ENCODE measurements at places on chromosomes 2 and 18.

- no peak for DNase-seq
Observed at GRCh38 chr18:28855989-28856388, 679.1 kb upstream of the CDH2 start.

DNA sequence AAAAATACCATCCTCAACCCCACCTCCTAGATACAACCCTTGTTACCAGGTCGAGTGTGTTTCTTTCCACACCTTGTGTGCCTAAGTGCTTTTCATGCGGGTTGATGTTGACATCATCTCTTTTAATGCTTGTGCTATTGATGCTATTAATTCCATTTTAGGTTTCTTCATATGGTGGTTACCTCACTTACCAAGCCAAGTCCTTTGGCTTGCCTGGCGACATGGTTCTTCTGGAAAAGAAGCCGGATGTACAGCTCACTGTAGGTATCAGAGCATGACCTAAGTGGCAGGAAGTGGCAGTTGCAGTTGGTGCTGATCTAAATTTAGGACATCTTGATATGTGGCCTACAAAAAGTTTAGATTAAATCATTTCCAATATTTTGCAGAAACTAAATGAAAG is 149.9 kb upstream of the TTC39C start:
- DNase-seq: no peak

DNA sequence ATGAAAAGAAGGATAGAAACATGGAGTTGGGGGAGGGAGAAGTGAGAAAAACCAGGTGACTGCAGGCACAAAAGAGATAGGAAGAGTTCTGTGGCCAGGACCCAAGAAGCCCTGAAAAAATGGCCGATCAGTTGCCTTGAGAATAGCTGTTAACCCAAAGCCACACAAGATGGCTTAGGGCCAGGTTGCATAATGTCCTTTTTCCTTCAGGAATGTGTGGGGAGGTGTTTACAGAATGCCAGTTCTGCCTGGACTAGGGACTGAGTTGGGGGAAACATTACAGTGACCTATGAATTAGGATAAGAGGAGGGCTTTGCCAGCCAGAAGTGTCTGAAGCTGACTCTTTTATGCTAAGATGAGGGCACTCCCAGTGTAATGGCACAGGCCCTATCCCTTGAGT is 17.1 kb downstream of the FAM110C start:
- no peak for DNase-seq

GRCh38 chr2:173898996-173899395 is 66.2 kb downstream of the SP3 start:
- DNase-seq: no peak

DNA sequence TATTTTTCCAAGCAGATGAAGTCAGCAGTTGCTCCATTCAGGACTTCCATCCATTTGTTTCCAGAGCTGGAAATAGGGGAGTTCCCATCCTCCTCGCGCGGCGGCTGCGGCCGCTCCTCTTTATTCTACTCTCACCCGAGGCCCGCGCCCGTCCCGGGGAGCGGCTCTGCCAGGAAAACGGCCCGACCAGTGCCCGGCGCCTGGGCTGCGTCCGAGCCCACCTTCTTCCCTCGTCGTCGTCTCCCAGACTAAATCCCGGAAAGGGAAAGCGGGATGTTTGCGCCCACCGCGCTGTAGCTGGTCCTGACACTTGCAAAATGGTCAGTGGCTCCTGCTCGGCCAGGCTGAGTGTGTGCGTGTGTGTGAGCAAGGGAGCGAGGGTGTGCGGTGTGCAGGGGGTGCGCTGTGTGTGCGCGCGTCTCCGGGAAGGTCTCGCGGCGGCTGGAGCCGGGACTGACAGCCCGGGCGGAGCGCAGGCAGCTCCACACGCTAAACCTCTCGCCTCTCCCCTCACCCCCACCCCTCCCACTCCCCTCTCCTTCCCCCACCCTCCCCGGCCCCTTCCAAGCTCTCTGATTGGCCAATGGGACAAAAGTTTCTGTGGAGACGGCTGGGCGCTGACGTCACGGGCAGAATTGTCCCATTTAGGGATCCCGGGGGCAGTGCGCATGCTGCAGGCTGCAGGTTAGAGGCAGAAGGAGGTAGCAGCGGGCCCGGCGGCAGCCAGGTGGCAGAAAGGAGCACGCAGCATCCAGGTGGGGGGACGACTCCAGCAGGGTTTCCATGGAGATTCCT is at the start of gene NOL4:
Gene NOL4, minus strand, starts transcription at position 491 of the 795 bp plus-strand sequence. CDS start 1,660 bp downstream, outside the sequence.
- DNase-seq: no peak

GRCh38 chr2:3305952-3306351 is 71.7 kb downstream of the EIPR1 start:
- no peak for DNase-seq

GRCh38 chr2:119756837-119757236 is 2.9 kb upstream of the PTPN4 start:
- no peak for DNase-seq

GRCh38 chr2:119111115-119111975 is 47.2 kb downstream of the C1QL2 start:
- DNase-seq: no peak

DNA sequence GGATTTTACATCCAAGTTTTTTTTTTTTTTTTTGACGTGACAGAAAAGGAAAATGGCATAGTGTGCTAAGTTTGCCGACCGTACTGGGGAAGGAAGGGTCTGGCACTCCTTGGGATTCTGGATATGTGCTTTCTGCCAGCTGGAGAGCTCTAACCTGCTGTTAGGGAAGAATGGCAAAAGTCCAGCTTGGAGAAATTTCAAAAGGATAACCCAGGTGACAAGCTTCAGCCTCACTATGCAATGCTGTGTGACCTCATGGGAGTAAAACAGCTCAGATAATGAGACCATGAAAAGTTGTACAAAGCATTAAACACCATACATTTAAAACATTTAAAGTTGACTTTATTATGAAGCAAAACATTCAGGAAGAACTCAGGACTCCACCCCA is 10.3 kb upstream of the GPR45 start:
- DNase-seq: no peak

DNA sequence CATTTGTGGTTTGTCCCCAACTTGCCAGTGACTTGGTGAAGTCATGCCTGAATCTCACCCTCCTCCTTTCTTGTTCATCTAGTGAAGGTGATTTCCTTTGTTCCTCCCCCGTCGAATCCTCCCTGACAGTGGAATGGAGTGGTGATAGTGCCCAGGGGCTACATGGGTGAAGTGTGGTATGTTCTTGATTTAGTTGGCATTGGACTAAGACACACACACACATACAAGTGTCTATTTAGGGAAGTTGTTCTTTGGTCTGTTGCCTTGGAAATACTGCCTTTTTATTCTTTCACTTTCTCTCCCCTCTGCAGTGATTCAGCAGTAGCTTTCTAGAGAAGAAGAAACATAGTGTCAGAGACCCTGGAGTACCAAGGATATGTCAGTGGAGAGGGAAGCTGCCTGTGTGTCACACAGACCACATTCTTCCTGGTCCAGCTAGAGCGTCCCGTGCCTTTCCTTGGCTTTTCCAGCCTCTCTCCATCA is 10.9 kb downstream of the INPP4A start:
- DNase-seq: no peak

GRCh38 chr18:51029378-51029693 is 677 bp upstream of the SMAD4 start:
- DNase-seq: no peak

GRCh38 chr2:5528706-5529105 is 163.5 kb upstream of the SOX11 start:
- DNase-seq: no peak

GRCh38 chr18:75635096-75635495 is 207.6 kb upstream of the SMIM21 start:
- no peak for DNase-seq

DNA sequence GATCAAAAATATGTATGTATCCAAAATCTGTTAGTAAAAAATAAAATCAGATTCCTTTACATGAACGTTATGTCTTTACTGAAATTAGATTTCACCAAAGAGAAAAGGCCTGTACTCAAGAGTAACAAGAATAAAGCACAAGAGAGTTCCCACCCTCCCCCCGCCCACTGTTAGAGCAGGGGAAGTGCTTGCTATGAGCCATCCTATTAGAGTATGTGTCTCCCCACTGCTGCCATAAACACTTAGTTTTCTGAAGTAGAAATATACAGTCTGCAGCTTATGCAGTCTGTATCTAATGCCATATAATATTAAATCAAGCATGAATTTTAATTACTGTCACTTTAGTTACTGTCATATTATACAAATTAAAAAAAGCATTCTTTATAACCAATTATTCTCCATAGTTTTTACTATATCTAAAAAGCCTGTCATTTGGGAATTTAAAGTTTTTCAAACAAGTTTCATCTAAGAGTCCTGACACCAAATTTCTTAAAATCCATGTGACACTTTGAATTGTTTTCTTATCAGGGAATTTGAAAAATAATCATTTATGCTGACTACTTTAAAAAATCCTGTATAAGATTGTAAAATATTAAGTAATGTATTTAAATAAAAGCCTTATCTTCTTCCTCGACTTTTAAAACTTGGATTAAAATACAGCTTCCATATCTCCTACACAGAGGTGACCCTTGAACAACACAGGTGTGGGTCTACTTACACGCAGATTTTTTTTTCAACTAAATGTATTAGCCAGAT is 51.8 kb upstream of the GPR75 start:
- no peak for DNase-seq

- no peak for DNase-seq
Observed at GRCh38 chr2:160111951-160112798, 49.8 kb upstream of the PLA2R1 start.

DNA sequence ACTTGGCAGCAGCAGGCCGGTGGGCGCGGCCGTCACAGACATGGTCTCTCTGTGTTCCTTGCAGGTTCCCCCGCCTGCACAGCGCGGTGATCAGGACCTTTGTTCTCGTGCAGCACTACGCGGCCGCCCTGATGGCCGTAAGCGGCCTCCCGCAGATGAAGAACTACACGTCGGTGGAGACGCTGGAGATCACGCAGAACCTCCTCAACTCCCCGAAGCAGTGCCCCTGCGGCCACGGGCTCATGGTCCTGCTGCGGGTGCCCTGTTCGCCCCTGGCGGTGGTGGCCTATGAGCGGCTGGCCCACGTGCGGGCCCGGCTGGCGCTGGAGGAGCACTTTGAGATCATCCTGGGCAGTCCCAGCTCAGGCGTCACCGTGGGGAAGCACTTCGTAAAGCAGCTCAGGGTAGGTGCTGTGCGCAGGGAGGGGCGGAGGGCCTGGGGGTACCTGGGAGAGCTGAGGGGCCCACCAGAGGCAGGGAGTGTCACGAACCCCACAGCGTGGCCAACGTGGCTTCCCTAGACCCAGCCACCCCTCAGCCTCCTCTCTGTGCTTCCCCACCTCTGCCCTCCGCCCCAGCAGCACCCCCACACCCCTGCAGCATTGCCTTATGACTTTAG is 59.3 kb downstream of the NTSR2 start:
- no peak for DNase-seq

DNA sequence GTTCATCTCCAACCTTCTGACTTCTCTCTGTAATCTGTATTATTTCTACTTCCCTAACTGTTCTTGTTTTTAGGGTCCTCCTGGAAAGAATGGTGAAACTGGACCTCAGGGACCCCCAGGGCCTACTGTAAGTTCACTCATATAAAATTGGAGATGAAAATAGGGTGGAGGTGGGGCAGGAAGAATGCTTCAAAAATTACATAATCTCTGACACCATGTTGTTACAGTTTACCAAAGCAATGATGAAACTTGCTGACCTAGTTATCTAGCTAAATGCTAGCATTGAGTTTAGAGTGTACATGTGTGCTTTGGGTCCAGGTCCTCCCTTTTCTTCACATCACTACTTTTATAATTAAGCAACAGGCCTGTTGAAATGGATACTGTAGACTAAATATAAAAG is 23.1 kb downstream of the COL3A1 start:
- DNase-seq: no peak

DNA sequence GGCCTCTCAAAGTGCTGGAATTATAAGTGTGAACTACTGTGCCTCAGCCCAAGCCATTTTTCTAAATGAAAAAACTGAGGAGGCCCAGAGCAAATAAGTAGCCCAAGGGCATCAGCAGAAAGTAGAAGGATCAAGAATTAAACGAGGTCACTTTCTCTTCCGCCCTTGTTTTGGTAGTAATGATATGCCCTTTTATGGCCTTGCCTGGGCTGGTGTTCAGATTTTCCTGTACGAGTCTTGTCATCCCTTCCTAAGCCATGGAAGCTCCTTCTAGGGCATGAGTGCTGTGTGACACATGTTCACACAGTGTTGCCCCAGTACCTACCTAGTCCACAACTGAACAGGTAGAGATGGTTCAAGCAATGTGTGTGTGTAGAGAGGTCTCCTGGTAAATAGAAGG is 6.6 kb downstream of the HPCAL1 start:
- DNase-seq: no peak

GRCh38 chr2:86029873-86030272 is 75.8 kb downstream of the POLR1A start:
- DNase-seq: no peak

- DNase-seq: no peak
Observed at GRCh38 chr2:218880102-218880858, at the start of gene WNT10A. WNT10A (plus strand) TSS chr2:218880852; CDS start chr2:218880996, 144 bp downstream.

DNA sequence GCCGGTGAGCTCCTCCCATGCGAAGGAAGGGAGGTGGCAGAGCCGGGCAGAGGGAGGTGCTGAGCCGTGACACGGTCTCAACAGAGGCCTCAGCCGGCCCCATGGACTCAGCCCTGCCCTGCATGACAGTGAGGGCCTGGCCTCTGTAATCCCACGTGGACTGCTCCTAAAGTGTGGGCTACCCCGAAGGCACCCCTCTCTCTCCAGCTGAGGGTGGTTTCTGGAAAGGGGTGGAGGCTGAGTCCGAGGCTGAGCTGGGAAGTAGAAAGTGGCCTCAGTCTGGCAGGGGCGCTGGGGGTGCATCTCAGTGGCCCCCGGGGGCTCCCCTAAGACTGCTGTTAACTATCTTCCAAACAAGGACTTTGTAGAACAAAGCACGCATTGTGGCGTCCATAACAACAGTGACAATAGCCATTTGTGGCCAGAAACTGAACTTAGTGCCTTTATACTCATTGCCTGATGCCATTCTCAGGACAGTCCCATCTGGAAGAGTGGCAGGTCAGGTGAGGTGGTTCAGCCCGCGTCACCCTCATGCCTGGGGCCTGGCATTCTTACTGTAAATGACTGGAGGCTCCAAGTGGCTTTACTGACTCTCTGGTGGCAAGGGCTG is 192.4 kb downstream of the TWIST2 start:
- DNase-seq: no peak

- DNase-seq: no peak
Observed at GRCh38 chr2:9668687-9669345, 38.0 kb upstream of the YWHAQ start.
